ENCODE measurements at places on chromosomes 7 and 10. TPM values are rescaled to one million over a fixed set of nuclear protein-coding genes. Genes with fewer than 3 reads are reported as not detected.
A peak's percentile ranks its signal among the peaks of the same experiment; 100 is the strongest.

SPDYE16 gene
- total RNA-seq = not detected

MCM10 gene
- 8.9 TPM for total RNA-seq

DNAJC12 gene
- total RNA-seq = 0.20 TPM

DNA sequence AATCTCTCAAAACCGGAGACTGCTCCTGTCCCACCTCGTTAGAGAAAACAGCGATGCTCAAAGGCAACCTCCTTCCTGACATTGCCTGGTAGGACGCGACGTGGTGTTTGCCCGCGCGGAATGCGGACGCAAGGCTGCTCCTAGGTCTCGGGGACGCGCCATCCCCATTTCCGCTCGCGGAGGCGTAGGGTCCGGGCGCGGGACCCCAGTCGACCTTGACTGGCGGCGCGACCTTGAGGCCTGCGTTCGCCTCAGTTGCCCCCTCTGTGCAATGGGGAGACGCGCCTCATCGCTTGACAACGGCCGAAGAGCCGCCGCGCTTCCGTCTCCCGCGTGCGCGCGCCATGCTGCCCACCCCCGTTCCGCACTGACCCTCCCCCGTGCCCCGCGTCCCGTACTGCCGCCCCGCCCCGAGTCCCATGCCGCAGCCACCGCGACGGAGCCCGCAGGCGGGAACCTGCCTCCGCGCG lies 412 bp upstream of the PPIA start:
- peak; percentile 45 for DNase-seq

GRCh38 chr10:124685261-124685660 lies 58.9 kb downstream of the FAM53B start:
- DNase-seq = no peak

All from HFFc6 (cell line).